Lower lobe of right lung (tissue), 2 donors: ENCODE measurements at places on chromosomes 2 and 18.

DNA sequence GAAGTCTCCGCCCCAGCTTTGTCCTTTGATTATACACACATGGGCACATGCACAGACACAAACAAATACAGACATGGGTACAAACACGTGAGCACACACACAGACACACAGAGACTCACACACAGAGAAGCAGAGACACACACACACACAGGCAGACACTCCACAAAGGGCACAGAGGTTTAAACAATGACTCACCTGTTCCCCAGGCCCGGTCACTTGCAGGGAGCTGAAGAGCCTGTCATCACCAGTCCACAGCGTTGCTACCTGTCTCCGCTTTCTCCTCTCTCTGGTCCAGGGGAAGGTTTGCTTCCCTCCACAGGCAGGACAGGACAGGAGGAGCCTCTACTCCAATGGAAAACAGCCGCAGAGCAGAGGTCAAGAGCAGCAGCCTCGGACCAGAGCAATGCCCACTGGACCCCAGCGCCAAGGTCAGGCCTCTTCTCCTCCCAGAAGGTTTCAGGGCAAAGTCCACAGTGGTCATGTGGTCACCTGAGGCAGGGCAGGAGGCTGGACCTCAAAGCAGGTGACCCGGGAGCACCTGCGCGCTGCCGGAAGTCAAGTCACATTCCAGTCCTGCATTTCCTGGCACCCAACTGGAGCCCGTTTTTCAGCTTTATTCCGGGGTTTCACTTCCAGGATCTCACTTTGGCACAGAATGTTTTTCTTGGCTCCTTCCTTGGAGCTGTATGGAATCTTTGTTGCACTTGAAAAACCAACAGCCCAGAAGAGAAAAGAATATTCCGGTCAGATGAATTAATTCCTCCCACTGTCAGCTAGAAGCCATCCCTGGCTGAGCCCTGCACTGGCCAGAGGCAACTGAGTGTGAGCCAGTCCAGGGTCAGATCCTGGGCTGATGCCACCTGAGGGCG, at the start of gene RAB17:
RAB17 (minus strand) TSS at position 463 of the 869 bp plus-strand sequence. CDS start 4,580 bp downstream, outside the sequence.
- DNase-seq: peak; percentile 83

DNA sequence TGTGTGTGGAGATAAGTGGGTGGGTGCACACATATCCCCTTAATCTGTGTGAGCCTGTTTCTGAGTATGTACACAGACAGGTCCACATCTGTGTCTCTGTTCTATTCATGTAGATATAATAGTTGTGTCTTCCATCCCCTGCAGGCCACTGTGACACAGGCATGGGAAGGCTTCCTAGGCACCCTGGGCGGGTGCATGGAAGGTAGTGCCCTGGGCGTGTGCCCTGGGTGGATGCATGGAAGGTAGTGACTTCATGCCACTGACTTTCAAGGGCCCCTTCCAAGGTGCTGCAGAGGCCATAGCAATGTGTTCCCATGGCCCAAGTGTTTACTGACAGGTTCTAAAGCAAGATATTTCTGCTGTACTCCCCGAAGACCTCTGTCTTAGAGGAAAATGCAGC, 462.5 kb upstream of the HS6ST1 start:
- DNase-seq: no peak

DNA sequence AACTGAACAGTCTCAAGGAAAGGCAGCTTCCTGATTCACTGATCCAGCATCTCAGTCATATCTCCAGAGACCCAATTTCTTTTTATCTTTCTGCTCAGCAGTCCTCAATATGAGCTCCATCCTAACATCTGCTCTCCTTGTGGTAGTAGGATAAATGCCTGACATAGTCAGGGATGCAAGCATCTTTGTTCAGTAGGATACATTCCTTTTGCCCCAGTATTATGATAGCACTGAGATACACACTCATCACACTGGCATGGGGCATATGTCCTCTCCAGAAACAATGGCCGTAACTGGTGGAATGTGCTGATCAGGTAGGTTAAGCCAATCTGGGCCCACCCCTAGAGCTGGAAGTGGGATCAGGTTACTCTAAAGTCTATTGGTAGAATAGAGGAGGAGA, 207.2 kb downstream of the ETAA1 start:
- no peak for DNase-seq

GRCh38 chr2:222256250-222256649, 42.5 kb downstream of the PAX3 start:
- no peak for DNase-seq

- DNase-seq: no peak
Observed at GRCh38 chr2:178761759-178762371, 45.4 kb downstream of the TTN start.

- DNase-seq: no peak
Observed at GRCh38 chr2:227163485-227163997, 464 bp downstream of the COL4A4 start.

DNA sequence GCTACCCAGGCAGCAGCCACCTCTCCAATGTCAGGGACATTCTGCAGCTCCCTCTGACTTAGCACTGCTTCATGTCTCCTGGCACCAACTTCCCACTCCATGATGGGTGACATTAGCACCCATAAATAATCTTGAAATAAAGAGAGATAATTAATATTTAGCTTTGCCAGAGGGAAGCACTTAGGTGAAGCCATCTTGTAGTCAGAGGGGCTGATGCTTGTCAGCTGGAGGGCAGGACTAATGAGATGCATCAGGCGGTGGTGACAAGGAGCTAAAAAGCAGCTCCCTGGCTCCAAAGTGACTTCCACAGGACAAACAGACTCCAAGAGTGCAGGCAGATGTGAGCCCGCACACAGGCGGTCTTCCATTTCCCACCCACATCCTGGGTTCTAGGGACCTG, 153.0 kb upstream of the ID2 start:
- DNase-seq: no peak

GRCh38 chr2:174972924-174973323, 32.3 kb downstream of the CHN1 start:
- DNase-seq: no peak

DNA sequence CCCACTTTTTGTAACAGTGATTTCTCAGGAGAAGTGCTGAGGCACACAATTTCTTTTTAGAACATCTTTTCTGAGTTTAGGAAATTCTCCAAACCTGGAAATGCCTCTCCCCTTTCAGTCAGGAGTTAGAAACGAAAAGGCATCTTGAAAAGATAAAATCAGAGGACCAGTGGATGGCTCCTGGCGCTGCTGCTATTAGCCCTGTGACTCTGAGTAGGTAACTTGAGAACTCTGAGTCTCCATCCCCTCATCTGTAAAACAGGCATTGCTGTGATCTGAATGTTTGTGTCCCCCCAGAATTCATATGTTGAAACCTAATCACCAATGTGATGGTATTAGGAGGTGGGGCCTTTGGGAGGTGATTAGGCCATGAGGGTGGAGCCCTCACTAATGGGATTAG, 50.2 kb downstream of the EHD3 start:
- DNase-seq: no peak

DNA sequence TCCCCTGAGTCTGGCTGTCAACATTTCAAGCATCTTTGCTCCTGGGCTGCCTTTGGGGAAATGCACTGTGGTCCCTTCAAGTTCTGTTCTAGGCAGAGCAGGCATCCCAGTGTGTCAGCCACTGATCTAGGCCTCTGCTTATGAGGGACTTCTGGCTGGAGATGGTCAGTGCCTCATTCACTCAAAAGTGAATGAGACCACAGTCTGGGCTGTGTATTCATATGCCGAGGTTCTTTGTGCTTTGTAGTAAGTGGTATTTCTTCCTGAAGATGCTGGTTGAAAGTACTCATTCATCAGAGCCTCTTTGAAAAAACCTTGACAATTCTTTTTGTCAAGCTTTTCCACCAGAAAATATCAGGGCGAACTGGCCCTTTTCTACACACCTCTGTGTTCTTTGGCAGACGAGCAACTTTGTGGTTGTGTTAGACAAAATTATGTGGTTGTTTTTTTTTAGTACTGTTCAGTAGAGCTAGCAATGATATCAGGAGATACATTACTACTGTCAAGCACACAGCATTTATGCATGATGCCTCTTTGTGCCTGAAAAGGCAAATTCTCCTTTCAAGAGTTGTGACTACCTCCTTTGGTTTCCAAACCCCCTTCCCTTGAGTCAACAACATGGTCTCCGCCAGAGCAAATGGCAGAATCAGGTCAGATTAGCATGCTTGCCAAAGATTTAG, 510.9 kb upstream of the NRP2 start:
- no peak for DNase-seq

DNA sequence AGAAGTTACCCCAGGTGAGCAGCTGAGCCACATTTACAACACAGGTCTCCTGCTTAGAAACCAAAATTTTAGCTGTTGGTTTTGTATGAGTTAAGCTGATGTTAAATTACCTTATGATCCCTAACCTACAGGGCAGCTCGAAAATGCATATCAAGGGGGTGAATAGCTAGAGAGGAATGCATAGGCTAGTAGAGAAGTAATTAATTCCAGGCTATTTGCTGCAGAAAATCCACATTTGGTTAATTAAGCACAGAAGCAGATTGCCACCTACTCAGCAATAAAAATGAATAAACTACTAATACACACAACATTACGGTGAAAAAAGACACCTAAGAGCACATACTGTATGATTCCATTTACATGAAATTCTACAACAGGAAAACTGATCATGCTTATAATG, 91.4 kb downstream of the OSBPL1A start:
- DNase-seq: no peak
